ENCODE measurements at places on chromosomes 13 and 19. TPM values are rescaled to one million over a fixed set of nuclear protein-coding genes. Genes with fewer than 3 reads are reported as not detected.

DNA sequence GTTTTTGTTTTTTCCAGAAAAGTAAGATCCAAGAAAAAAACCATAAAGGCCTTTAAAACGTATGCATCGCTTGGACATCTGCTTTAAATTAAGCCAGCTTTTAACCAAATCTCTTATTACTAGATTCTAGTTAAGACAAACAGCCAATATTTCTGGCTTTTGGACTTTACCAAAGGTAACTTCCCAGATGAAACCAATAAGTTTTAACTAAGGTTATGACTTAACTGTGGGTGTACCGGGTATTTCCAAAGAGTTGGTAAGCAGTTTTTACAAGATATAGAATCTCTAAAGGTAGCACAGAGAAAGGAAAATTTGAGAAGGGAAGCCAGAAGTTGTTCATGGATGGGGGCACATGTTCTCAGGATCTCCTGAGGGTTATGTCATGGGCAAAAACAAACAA is 34.0 kb downstream of the CEACAM1 start:
- DNase-seq: no peak

The CASP14 gene
- not detected for total RNA-seq

The ARL11 gene
- not detected for total RNA-seq

GRCh38 chr13:32032759-32033158 is 1.2 kb downstream of the FRY start:
- no peak for DNase-seq

The VAV1 gene
- total RNA-seq: not detected

The MAU2 gene
- total RNA-seq: 55.9 TPM

DNA sequence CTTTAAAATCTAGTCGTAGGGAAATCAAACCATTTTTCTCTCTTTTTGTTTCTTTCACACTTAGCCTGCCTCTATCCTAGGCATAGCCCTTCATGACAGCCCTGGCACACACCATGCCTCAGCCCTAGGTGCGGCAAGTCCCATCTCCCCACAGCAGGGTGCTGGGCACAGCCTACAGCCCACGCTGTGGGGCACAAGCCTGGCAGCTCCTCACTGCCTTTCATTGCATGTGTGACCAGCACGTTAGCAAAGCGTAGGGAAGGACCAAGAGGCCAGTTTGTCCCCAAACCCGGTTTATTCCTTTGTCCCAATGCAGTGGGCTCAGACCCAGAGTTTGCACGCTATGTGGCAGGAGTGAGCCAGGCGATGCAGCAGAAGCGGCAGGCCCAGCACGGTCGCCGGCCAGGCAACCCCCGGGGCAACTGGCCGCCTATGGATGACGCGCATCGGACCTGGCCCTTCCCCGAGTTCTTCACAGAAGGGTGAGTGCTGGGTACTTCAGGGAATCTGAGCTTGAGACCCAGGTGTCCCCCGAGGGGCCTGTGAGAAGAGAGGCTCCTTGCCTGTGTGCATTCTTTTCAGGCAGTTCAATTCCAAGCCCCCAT is 17.3 kb upstream of the GPI start:
- DNase-seq: no peak

The SPC24 gene
- 16.4 TPM for total RNA-seq

DNA sequence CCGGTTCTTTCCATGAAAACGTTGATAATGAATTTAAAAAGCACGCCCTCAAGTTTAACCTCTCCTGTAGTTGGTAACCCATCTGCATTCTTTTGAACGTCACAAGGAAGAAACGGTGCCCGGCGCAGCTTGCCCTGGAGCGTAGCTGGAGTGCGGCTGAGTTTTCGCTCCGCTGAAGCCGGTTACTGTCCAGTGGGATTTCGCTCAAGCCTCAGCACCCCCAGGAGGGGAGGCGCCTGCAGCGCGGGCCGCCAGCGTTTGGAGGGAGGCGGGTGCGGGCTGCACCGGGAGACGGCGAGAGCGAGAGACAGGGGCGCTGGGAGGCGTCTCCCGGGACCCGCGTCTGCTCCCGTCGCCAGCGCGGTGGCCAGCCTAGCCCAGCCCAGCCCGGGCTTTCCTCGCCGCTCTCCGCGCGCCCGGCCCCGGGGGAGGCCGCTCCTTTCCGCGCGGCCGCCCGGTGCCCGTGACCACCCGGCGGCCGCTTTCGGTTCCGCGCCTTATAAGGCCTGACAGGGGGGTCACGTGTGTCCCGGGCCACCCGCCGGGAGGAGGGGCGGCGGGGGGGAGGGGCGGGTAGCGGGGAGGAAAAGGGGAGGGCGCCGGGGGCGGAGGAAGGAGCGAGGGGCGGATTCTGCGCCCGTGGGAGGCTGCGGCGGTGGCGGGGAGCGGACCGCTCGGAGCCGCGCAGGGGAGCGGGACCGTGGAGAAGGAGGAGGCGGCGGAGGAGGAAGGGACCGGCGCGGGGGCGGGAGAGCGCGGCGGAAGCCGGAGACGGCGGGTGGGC is 8.3 kb upstream of the DGKH start:
- peak; percentile 82 for DNase-seq

The LSM7 gene
- 135 TPM for total RNA-seq

GRCh38 chr13:26971990-26972887 is 199.4 kb downstream of the USP12 start:
- DNase-seq: peak; percentile 31

- DNase-seq: no peak
Observed at GRCh38 chr13:63607153-63607552, 2191.5 kb upstream of the PCDH20 start.

GRCh38 chr19:38315657-38316476 is at the start of gene YIF1B:
YIF1B (minus strand) TSS chr19:38315947; CDS start chr19:38315917, 30 bp downstream.
- peak; percentile 98 for DNase-seq

DNA sequence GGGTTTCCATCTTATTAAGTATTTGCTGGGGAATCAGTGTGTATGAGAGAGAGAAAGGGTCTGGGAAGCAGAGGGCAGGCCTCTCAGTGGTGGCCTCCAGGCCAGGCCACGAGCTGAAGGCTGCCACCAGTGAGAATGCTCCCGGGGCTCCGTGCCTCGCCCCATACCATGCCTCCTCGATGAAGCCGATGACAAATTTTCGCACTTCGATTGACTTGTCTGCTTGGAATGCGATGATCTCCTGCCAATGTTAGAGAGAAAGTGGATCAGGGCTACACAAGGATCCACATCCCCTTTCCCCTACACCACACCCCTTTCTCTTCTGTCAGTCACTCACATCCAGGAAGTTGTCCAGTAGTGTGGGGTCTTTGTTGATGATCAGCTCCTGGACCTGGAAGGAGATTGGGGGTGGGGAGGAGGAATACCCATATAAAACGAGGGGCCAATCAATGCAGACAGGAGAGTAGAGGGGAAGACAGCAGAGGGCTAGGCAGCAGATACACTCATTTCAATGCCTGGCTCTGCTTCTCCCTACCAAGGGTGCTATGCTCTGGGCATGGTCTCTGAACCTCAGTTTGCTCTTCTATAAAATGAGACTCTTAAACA is 10.7 kb downstream of the SYMPK start:
- peak; percentile 34 for DNase-seq

DNA sequence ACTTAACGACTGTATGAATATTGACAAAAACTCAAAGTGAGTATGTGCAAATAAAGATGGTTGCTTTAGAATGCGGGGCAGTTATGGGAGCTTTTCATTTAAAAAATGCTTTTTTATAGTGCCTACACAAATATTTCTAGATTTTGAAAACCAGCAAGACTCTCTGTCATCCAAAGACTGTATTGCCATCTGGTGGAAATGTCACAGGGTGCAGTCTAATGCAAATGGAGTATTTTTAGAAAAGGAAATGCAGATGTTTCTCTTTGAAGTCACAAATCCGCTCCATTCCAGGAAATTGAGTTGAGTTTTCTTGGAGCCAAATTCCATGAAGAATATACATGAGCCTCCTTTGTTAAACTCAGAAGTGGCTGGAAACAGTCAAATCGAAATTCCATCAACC is 2.3 kb upstream of the C1QTNF9B start:
- DNase-seq: peak; percentile 52

The FBN3 gene
- total RNA-seq: not detected

GRCh38 chr13:28423010-28423409 is 71.9 kb downstream of the FLT1 start:
- DNase-seq: no peak

DNA sequence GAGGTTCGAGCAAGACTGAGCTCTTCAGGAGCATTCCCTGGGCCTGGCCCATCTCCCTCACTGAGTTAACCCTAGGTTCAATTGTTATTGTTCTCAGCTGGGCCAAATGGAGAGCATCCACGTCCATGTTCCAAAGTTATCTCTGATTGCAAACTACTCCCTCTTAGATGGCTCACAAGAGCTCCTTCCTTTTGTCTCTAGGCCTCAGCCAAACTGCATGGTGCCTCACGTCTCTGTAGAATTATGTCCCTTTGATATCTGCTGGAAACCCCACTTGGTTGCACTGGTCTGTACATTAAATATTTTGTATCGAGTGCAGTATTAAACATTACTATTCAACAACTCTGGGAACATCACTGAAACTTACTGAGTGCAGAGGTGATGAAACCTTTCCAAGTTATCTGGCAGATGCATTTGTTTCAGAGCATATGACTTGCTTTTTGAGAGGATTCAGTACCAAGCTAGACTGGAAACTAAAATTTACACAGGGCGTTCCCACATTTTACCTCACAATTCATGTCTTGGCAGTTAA is 38.1 kb downstream of the DOCK9 start:
- no peak for DNase-seq

DNA sequence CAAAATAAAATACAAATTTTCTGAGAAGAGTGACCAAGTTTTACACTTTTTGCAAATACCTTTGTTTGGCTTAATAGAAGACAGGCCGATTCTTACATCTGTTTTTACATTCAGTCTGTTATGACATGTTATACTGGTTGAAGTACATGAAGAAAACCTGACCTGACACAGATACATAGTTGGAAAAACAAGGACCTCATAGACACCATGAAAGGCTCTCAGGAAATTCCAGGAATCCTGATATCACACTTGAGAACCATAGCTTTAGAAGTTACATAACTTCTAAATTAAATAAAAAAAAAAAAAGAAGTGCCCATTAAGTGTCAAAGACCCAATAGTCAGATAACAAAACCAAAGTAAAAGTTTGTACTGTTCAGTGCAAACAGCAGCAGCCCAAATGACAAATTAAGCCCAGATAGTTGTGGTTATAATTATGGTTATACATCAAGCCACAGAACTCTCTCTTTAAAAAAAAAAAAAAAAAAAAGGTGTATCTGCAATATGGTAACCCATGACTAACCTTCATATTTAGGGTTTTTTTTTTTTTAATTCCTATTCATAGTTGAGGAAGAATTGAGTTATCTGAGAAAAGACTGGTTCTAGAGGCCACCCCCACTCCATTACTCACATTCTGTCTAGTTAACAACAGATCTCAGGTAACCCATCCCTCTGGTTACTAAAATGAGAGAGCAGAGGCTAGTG is 19.8 kb downstream of the RBM26 start:
- no peak for DNase-seq

- DNase-seq: no peak
Observed at GRCh38 chr13:21825186-21825585, 154.3 kb downstream of the FGF9 start.

GRCh38 chr13:113171250-113172125 is 13.0 kb downstream of the PROZ start:
- DNase-seq: no peak

DNA sequence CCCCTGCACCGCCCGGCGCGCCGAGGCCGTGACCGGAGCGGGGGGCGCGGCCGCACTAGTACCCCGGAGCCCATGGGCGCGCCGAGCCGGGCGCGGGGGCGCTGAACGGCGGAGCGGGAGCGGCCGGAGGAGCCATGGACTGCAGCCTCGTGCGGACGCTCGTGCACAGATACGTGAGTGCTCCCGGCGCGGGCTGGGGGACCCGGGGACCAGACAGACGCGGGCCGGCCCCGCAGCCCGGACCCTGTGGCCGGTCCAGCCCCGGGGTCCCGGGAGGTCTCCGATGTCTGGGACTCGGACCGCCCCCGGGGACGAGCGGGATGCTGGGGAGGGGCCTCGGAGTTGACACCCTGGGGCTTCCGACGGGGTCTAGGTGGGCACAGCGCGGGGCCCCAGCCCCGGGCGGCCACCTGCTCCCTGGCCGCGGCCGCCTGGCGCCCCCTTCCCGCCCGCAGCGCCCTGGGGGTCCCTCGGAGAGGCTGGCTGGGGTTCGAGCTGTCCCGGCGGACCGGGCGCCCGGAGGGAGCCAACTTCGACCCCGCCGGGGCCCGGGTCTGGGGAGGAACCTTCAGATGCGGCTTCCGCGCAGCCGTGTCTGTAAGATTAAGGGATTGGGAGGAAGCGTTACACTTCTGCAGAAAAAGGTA is 568 bp downstream of the ATP11A start:
- peak; percentile 36 for DNase-seq

The MEF2B gene
- total RNA-seq: 1.4 TPM

The IQCN gene
- 0.26 TPM for total RNA-seq

DNA sequence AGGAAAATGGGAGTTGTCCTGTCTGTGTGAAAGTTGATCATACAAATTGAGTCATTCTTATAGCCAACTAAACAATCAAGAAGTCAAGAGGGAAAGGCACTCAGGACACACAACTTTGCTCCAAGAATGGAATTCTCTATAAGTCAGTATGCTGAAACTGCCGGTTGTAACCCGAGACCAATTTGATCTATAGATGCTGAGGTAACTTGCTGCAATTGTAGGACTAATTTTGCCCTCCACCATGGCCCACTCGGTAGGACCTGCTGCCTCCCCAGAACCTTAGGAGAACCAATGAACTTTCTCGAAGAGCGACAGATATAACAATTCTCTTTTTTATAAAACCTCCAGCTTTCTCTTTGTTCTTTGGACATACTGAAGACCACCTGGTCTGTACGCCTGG is 157.0 kb downstream of the RNF17 start:
- no peak for DNase-seq

DNA sequence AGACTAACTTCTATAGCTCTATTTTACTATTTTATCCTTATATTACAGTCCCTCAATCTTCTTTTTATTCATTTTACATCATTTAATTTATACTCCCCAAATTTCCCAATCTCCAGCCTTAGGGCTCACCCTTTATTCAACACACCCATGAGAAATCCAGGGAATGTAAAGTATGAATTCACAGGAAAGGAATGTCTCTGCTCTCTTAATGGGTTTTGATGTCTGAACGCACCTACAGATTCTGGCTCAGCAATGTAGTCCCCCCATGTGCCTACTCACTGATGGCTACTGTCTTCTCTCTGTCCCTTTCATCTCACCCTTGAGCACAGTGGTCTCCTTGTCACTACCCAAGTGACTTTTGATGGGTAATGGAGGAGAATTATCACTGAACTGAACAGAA is 32.8 kb downstream of the TNFSF13B start:
- DNase-seq: peak; percentile 43

The CLEC11A gene
- total RNA-seq: 2.4 TPM

- no peak for DNase-seq
Observed at GRCh38 chr13:21672796-21673538, 2.1 kb downstream of the FGF9 start.

The STXBP2 gene
- 102 TPM for total RNA-seq

GRCh38 chr13:27919934-27920676 is at the start of gene PDX1:
PDX1 (plus strand) TSS chr13:27920000; CDS start chr13:27920139, 139 bp downstream.
- peak; percentile 47 for DNase-seq
